Suppressor macrophage (primary cell): ENCODE measurements at places on chromosomes 2 and 18.

DNA sequence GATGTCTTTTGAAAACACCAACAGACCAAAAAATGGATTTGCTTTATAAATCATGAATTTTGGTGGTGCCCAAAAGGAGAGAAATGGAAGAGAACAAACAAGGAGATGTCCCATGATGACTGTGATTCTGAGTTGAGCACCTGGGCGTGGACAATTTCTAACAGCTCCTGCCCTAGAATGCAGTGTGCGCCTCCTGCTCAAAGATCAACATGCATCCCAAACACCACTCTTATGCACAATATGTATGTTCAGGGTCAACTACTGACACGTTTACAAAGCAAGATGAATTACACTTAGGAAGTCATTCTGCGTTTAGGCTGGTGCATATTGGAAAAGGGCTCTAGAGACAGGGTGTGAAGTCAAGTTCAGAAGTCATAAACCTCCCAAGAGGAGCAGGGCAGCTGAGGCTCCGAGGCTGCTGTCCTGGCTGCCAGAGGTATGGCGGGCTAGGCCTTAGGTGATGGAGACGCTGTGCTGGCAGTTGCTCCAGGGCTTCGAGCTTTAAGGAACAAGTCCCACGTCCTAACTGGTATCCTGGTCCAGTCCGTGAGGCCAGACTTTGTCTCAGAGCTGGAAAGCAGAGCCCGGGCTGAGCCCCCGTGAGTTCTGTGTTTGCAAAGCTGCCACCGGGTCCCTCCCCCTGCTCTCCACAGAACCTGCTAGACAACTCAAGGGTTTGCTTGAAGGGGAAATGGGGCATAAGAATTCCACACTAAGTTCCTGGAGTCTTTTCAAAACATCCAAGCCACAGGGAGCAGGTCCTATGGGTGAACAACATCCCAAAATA, 74.0 kb downstream of the ZNF516 start:
- no peak for DNase-seq

DNA sequence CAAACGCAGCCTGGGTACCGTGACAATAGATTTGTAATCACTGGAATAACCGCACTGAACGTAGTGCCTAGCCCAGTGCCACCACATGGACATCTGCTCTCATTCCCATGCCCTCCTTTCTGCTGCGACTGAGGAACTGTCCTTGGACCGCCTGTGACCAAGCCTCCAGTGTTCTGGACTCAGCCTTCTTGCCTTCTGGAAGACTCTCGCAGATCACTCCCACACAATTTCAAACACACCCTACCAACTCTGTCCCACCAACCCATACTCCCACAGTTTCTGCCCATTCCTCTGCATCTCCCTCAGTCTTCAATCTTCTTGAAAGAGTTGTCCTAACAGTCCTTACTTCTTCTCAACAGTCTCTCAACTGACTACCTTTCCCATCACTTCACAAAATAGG, 2.1 kb downstream of the RNF149 start:
- DNase-seq = no peak

GRCh38 chr18:5197461-5197860, 404 bp upstream of the AKAIN1 start:
- no peak for DNase-seq

GRCh38 chr2:37800176-37800858, 124.8 kb upstream of the RMDN2 start:
- DNase-seq = no peak

GRCh38 chr2:193868833-193869232, 1674.1 kb upstream of the TMEFF2 start:
- DNase-seq = no peak

GRCh38 chr2:96203130-96204028, 5.2 kb downstream of the STARD7 start:
- DNase-seq = no peak
